ENCODE measurements at places on chromosomes 1 and 21.

GRCh38 chr1:183012301-183012994 is 10.8 kb upstream of the LAMC1 start:
- no peak for DNase-seq

- no peak for DNase-seq
Observed at GRCh38 chr1:209710093-209710492, 5.4 kb downstream of the HSD11B1 start.

DNA sequence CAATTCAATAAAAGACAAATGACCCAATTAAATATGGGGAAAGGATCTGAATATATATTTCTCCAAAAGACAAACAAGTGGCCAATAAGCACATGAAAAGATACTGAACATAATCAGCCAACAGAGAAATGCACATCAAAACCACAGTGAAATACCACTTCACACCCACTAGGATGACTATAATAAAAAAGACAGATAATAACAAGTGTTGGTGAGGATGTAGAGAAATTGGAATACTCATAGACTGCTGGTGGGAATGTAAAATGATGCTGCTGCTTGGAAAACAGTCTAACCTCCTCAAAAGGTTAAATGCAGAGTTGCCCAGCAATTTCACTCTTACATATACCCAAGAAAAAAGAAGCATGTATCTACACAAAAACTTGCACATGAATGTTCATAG is 48.9 kb downstream of the PIK3R3 start:
- no peak for DNase-seq

DNA sequence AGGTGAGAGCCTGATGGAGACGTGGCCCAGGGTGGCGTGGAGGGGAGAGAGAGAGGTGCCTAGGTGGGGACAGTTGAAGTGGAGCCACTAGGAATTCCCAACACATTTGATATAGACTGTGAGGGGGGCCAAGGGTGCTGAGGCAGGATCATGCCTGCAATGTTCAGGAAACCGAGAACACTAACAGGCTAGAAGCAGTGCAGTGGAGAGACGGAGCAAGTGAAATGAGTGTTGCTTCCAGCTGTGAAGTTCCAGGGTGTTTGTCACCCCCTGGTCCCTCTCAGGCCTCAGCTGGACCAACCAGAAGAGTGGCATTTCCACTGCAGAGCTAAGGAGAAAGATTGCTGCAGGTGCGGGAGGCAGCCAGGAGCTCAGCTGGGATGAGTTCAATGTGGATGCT is 127.1 kb downstream of the RIPK4 start:
- DNase-seq = no peak

GRCh38 chr1:68322096-68322495 is 89.8 kb upstream of the WLS start:
- no peak for DNase-seq

Data from CD4-positive, alpha-beta T cell treated with Interleukin-4 for 1 hour (primary cell).